ENCODE measurements at places on chromosomes 4 and X.

GRCh38 chrX:80807606-80807991 is 2.1 kb downstream of the BRWD3 start:
- no peak for DNase-seq

GRCh38 chrX:48478806-48479205 is 2.8 kb downstream of the FTSJ1 start:
- DNase-seq = no peak

DNA sequence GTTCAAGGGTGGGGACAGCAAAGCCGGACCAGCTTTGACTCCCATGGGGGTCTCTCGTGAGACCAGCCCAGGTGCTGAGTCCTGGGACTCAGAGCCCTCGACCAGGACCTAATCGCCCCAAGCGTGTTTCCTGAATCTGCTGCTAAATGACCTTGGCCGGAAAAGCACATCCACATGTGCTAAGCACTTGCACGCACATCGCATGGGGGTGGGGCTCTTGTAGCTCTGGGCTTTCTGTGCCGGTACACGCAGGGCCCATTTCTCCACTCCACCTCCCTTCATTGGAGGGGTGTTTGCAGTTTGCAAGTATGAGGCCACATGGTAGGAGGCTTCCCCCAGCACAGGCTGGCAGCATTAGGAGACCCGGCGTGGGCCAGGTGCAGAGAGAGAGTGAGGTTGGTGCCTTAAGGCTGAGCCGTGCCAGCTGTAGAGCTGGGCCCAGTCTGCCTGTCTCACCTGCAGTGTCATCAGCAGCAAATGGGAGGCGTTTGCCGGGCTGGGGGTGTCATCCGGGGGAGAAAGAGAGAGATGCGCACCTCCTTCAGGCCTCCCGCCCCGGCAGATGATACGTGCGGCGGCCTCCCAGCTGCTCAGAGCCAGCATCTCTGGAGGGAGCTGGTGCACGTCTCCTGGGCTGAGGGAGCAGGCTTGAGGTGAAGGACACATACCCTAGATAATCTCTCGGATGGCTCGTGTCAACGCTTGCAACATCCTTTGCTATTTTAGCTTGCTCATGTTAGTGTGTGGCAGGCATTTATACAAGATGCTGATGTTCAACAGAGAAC is 45.2 kb upstream of the CLCN4 start:
- peak; percentile 63 for DNase-seq

DNA sequence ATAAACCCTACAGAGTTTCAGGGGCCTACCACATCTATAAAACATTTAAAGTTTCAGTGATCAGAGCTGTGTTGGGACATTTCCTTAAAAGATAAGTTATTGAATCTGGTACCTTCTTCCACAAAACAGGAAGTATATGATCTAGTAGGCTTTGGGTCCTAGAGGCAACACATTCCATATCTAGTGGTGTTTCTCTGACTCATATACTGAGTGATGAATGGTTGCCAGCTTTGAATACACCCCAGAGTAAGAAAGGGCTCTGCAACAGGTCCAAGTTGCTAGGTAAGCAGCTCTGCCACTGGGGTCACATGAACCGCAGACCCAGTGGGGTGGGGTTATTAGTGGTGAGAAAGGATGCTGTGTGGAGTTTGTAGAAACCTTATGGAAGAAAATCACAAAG is 32.4 kb upstream of the BLTP1 start:
- no peak for DNase-seq

- no peak for DNase-seq
Measured at GRCh38 chr4:158714937-158715336, 8.3 kb downstream of the PPID start.

DNA sequence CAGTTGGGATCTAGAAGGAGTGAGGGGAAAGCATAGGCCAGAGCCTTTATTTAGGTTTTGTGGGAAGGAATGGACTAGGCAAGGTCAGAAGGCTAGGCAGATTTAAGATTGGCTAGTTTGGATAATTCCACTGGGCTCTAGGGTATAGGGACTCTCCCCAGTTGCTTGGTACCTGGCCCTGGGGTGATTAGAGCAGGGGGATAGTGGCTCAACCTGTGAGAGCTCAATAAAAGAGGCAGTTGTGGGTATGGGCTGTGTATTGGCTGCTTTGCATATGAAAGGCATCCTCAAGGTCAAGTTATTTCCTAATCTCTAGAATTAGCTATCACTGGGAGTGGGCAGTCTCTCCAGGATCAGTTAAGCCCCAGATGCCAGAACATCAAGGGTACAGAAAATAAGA is 61.3 kb downstream of the ZNF81 start:
- DNase-seq = no peak

DNA sequence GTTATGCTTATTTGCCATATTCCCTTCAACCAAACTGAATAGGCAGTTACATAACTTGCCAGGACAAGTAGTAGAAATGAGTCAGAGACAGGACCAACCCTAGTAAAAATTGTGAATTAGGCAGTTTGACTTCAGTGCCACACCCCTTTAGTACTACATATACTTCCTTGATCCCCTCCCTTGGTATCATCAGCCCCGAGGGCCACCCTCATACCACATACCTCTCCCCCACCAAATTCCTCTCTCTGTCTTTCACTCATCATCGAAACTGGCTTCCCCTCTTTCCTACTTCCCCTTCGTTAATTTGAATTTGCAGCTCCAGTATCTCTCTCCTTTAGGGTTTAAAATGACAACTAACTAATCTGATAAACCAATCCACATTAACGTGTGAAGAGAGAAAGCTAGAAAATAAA is 7.9 kb upstream of the PTPN13 start:
- DNase-seq = no peak

DNA sequence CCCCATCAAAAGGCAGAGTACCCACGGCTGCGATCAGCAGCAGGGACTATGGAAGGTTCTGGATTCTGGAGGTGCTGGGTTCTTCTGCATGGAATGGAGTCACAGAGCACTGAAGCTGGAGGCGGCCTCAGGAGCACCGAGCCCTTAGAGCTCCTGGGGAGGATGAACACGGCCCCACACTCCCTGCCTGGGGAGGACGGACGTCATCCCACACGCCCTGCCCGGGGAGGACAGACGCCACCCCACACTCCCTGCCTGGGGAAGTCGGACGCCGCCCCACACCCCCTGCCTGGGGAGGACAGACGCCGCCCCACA is 9.9 kb downstream of the LRPAP1 start:
- no peak for DNase-seq
